ENCODE measurements at places on chromosomes 13 and 19. TPM values are rescaled to one million over a fixed set of nuclear protein-coding genes. Genes with fewer than 3 reads are reported as not detected.

Gene KCTD15
- total RNA-seq, result 59.9 TPM

Gene ITM2B
- 180 TPM for total RNA-seq

Gene KIR2DL1
- not detected for total RNA-seq

Gene GAMT
- total RNA-seq, result 22.6 TPM

Gene ITGBL1
- 1.5 TPM for total RNA-seq

Gene LGALS7
- total RNA-seq, result not detected

Gene ZSWIM4
- total RNA-seq, result 11.8 TPM

Gene SNAPC2
- total RNA-seq, result 31.1 TPM

Gene SLC25A30
- total RNA-seq, result 8.3 TPM

Gene NLRP12
- not detected for total RNA-seq

Gene PCDH20
- total RNA-seq, result not detected

Gene CBARP
- total RNA-seq, result 2.7 TPM

Gene NUMBL
- total RNA-seq, result 52.9 TPM

Gene SGCG
- not detected for total RNA-seq

Gene C19orf81
- total RNA-seq, result 9.5 TPM

Gene C1QTNF9
- total RNA-seq, result not detected

Gene SOHLH2
- not detected for total RNA-seq

Gene ZNF154
- total RNA-seq, result not detected

Gene FFAR3
- total RNA-seq, result not detected

Gene OR4F17
- total RNA-seq, result not detected

Gene KRI1
- total RNA-seq, result 18.6 TPM

Gene SYNGR4
- 3.3 TPM for total RNA-seq

Gene C19orf18
- total RNA-seq, result not detected

Gene SPACA4
- not detected for total RNA-seq

Gene ZNF607
- 5.9 TPM for total RNA-seq

Gene GPR180
- total RNA-seq, result 3.8 TPM

Gene CCDC8
- not detected for total RNA-seq

Gene PTPRH
- total RNA-seq, result 6.6 TPM

Gene ZIM2
- total RNA-seq, result not detected

Gene ZFP82
- 2.8 TPM for total RNA-seq

Gene LGALS7B
- total RNA-seq, result not detected

Gene ZNF507
- total RNA-seq, result 20.5 TPM

Gene WDR62
- 21.2 TPM for total RNA-seq

Gene CNN1
- 0.60 TPM for total RNA-seq

Gene PRODH2
- total RNA-seq, result 0.25 TPM

Gene OR10H4
- not detected for total RNA-seq

Gene IRS2
- total RNA-seq, result 13.3 TPM

Gene KIR3DL1
- not detected for total RNA-seq

Gene SHANK1
- total RNA-seq, result 0.35 TPM

Gene ZNF91
- 0.27 TPM for total RNA-seq

Gene GIPR
- total RNA-seq, result 2.5 TPM

Gene SERPINE3
- not detected for total RNA-seq

Gene MPV17L2
- 13.6 TPM for total RNA-seq

Gene MYBPC2
- not detected for total RNA-seq

Gene BRME1
- not detected for total RNA-seq

Gene ZNF709
- total RNA-seq, result 0.04 TPM

Gene VAV1
- 7.1 TPM for total RNA-seq

Gene FGF22
- 0.62 TPM for total RNA-seq

Gene ZNF613
- 0.89 TPM for total RNA-seq

Gene KCNRG
- 0.42 TPM for total RNA-seq

Gene GIPC3
- 0.24 TPM for total RNA-seq

Gene MEIOSIN
- total RNA-seq, result not detected

Gene KCNJ14
- total RNA-seq, result 1.6 TPM

Gene DCT
- not detected for total RNA-seq

Gene MATK
- total RNA-seq, result 2.0 TPM

Gene SIGLEC6
- total RNA-seq, result not detected

Gene ARMC6
- total RNA-seq, result 28.1 TPM

Gene NDUFA13
- total RNA-seq, result 178 TPM
